ENCODE measurements at places on chromosomes 13 and 19.

- DNase-seq, result no peak
These were observed 8.9 kb downstream of the CACNG8 start for GRCh38 chr19:53971673-53972072.

DNA sequence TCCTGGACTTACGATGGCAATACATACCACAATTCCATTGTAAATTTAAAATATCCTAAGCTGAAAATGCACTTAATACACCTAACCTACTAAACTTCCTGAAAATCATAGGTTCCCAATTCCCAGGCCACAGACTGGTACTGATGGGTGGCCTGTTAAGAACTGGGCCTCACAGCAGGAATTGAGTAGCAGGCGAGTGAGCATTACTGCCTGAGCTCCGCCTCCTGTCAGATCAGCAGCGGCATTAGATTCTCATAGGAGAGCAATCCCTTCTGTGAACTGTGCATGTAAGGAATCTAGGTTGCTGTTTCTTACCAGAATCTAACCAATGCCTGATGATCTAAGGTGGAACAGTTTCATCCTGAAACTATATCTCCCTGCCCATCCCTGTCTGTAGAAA, 1670.2 kb upstream of the PCDH20 start:
- DNase-seq, result no peak

GRCh38 chr19:12937093-12937926, 1.1 kb upstream of the CALR start:
- DNase-seq, result no peak

DNA sequence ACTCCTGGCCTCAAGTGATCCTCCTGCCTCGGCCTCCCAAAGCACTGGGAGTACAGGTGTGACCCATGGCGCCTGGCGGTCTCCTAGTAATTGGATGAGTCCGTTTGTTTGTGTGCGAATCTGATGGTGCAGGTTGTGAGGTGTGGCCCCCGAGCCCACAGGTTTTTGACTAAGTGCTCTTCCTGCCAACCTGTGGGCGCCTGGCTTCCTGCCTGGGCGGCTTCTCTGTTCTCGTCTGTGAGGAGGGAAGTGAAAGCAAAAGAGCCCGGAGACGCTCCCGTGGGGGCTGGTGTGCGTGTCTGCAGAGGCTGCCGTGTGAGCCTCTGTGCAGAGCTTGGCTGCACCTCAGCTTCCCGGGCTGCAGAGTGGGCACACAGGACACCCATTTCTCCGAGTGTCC, 10.0 kb downstream of the ARHGAP45 start:
- DNase-seq, result peak; percentile 28

DNA sequence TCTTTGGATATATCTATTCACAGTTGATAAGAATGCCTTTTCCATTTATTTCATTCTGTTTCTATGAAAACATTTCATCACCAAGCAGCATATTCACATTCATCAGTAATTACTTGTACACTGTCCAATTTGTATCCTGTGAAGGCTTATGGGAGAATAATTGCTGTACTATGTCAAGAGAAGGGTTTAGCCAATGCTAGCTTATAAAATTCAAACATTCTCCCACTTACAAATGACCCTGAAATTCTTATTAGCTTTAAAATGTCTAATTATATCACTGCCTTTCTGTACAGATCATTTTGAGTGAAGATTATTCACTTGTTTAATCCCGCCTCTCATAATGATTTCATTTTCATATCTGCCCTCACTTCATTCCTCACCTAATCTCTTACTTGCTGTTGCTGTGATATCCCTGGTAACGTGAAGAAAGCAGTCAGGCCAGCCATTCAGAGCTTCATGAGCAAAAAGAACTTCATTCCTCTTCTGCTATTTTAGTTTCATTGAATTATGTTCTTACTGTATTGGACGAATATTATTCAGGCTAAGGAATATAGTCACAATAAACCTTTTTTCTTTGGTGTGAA, 778.7 kb downstream of the OLFM4 start:
- DNase-seq, result no peak

GRCh38 chr19:39032063-39032918, at the start of gene FBXO27:
Gene FBXO27 (minus strand): TSS chr19:39032549. CDS start chr19:39032227, 322 bp downstream.
- DNase-seq, result peak; percentile 55

DNA sequence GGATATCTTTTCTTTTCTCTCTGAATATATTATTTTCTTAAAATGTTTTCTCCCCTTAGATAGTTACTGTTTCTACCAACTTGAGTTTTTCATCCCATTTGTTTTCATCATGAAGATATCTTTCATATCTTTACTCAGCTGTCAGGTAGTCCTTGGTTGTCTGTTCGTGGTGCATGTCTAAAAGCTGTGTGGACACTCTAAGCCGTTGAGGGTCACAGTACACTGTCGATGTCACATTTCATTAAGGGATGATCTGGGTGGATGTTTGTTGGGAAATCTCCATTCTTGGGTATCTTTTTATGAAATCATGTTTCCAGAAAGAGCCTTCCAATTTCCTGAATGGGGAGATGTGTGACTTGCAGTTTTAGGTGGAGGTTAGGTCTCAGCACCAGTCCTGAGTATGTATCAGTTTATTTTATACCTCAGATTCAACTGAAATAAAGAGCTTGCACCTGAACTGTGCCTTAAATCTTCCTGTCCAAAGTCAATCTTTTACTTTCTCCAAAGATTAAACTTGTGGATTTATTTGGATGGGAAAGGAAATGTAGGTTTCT, 23.2 kb downstream of the ZMYM2 start:
- DNase-seq, result no peak

GRCh38 chr13:27007166-27007565, 164.4 kb downstream of the USP12 start:
- DNase-seq, result no peak

DNA sequence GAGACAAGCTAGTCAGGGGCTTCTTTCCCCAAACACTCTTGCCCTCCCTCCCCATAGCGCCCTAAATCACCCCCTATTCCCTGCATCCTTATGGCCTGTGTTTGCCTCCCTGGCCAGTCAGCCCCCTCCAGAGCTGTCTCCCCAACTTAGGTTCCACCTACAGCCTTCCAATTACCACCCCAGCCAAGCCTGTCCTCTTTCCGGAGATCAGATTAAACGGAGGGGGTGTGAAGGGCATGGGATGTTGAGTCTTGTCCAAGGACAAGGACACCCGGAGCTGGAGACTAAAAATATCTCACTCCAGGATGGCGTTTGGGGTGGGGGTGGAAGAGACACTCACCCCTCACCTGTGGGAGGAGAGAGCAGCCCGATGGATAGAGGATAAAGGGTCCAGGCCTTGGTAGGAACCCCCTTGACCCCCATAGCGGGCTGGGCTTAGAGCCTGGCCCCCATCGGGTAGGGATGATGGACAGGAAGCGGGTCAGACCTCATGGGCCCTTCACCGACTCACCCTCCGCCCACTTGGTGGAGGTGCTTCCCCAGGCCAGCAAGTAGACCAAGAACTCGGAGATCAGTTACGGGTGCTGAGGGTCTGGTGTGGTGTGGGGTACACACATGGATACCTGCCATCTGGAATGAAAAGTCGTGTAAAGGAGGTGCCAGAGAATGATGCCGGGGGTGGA, 6.0 kb downstream of the ZNF865 start:
- DNase-seq, result no peak

DNA sequence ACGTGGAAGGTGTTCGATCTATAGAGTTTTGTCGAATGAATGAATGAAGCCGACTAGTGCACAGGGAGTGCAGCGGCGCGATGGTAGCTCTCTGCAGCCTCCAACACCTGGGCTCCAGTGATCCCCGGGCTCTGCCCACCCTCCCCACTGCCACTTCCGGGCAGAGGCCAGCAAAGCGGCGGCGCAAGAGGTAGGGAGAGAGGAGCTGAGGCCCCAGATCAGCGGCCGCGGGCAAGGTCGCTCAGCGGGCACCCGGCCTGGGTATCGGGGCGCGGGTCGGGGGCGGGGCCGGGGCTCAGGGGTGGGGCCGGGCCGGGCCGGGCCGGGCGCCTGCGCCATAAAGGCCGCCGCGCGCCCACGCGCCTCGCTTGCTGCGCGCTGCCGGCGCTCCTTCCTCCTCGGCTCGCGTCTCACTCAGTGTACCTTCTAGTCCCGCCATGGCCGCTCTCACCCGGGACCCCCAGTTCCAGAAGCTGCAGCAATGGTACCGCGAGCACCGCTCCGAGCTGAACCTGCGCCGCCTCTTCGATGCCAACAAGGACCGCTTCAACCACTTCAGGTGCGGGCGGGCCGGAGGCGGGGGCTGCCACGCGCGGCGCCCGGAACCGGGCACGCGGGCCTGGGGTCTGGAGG, at the start of gene GPI:
Gene GPI, plus strand, starts transcription at position 367 of the 633 bp plus-strand sequence. Its CDS starts 71 bp downstream, at position 438.
- DNase-seq, result peak; percentile 31

- DNase-seq, result peak; percentile 23
These were observed 213.8 kb downstream of the DCLK1 start for GRCh38 chr13:35917252-35917941.

GRCh38 chr13:107376341-107377125, 808.6 kb upstream of the ARGLU1 start:
- DNase-seq, result no peak

DNA sequence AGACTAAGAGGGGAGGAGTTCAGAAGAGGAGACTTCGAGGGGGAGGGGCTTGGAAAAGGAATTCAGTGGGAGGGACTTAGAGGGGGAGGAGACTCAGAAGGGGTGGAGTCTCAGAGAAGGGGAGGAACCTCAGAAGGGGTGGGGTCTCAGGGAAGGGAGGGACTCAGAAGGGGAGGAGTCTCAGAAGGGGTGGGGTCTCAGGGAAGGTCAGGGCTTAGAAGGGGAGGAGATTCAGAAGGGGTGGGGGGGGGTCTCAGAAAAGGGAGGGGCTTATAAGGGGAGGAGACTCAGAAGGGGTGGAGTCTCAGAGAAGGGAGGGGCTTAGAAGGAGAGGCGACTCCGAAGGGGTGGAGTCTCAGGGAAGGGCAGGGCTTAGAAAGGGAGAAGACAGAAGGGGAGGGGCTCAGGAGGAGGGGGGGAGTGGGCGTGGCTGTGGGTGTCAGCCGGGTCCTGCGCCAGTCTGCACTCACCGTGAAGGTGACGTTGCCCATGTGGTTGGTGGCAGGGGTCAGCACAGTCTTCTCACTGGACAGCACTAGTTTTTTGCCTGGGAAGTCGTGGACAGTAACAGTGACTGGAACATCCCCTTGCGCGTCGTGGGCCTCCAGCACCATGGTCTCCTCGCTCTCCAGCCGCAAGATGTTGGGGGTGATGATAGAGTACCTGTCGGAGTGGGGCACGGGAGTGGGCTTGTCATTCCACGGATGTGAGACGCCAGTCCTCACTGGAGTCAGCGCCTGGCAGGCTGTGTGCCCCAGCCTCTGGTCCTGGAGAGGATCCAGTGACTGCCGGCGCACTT, 1.5 kb downstream of the C3 start:
- DNase-seq, result peak; percentile 34

DNA sequence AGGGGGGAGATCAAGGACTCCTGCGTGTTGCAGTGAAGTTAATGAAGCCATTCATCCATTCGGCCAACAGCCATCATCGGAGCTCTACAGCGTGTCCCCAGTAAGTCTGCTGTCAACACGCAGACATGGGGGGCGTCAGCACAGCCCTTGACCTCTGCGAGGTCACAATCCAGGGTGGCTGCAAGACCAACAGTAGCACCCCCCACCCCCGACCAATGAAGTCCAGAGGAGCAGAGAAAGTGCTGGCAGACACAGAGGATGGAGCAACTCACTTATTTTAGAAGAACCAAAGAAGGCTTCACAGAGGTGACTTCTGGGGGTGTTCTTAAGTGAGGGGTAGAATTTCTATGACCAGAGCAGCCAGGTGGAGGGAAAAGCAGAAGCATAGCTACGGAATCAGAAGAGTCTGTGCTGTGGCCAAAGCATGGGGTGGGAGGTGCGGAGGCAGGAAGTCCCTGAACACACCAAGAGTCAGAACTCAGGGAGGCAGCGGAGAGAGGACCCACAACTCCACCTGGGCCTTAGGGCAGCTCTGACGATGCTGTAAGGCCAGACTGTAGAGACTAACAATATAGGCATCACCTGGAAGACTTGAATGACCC, 185.4 kb downstream of the FOXO1 start:
- DNase-seq, result no peak

- DNase-seq, result no peak
These were observed 7.5 kb downstream of the CYP2A13 start for GRCh38 chr19:41095703-41096102.

- DNase-seq, result no peak
These were observed 24.9 kb downstream of the CPAMD8 start for GRCh38 chr19:17001603-17002183.

DNA sequence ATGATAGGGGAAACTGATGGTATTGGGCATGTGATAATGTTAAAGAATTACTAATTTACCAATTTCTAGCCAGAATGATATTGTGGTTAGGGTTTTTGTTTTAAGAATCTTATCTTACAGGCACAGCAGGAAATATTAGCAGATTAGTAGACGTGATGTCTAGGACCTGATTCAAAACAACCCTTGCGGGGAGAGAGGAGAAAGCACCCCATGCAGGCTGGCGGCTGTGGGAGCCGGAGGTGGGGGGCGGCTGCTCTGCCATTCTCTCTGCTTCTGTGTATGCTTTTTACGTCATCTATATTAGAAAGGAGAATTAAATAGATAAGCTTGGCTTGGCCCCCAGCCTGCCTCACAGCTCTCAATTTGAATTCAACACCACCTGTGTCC, 41.5 kb downstream of the MLLT1 start:
- DNase-seq, result no peak

GRCh38 chr13:33963895-33964294, 145.9 kb downstream of the RFC3 start:
- no peak for DNase-seq

DNA sequence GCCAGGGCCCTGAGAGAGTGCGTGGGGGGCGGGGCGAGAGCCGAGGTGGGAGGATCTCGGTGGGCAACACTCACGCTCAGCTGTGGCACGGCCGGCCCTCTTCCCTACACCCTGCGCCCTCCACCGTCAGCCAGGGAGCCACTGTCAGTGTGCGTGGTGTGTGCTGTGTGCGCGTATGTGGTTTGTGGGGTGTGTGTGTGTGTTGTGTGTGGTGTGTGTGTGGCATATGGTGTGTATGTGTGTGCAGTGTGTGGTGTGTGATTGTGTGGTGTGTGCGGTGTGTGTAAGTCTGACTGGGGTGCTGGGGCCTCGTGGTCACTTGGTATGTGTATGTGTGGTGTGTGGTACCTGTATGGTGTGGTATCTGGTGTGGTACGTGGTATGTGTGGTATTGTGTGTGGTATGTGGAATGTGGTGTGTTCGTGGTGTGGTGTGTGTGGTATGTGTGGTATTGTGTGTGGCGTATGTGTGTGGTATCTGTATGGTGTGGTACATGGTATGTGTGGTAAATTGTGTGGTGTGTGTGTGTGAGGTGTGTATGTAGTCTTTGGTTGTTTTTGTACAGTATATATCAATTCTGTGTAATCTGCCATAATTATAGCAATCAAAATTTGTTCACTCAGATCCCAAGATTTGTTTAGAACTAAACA, 5.1 kb downstream of the GRK1 start:
- DNase-seq, result no peak

DNA sequence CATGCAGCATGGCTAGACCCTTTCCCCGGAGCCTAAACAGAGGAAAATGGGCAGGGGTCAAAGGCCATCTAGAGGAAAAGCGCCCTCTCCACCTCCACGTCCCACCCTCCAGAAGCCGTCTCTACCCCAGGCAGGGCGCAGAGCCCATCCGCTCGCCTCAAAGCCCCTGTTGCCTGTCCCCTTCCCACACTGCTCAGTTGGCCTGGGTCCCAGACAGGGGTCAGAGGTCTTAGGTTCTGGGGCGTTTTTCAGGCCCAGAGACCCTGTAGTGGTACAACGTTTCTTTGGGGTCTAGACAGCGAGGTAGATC, 285 bp downstream of the TMEM143 start:
- no peak for DNase-seq

Measured in midbrain (tissue), 1 donor.